CD8-positive, alpha-beta memory T cell (primary cell): ENCODE measurements at places on chromosomes 11 and 22.

GRCh38 chr11:74471037-74471436 lies 3.7 kb upstream of the KCNE3 start:
- DNase-seq = no peak

- DNase-seq = no peak
These were observed 84.7 kb downstream of the TTC28 start for GRCh38 chr22:28594797-28595462.

DNA sequence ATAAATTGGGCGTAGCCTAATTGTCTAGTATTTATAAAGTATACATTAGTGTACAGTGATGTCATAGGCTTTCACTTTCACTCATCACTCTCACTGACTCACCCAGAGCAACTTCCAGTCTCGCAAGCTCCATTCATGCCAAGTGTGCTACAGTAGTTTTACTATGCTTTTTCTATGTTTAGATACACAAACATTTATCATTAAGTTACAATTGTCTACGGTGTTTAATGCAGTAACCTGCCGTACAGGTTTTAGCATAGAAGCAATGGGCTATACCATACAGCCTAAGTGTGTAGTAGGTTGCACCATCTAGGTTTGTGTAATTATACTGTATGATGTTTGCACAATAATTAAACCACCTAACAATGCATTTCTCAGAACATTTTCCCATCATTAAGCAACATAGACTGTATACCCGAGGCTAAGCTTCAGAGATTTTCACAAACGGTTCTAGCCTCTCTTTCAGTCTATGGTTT lies 17.5 kb downstream of the OR9G1 start:
- DNase-seq = no peak

DNA sequence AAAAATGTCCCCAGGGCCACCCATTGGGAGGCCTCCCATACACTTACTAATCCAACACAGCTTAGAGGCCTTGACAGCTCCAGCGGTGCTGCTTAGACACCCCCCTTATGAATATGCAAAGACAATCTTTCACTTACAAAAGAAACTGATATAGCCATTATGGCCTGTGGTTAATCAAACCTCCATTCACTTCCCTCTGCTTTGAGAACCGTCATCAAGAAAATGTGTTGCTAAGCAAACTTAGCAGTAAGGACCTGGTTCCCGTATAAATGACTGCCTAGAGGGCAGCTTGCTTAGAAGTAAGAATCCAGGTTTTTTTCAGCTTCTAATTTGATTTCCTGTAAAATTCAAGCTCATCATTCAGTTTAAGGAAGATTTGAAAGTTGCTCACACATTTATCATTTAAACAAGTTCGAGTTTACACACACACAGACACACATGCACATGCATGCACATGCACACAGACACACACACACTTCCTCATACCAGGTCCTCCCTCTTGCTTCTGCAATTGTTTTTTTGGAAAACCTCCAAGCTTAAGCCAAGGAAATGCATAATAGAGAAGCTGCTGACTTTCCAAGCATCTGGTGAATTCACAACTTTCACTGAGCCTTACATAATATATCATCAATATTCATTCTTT lies 137.7 kb upstream of the BLID start:
- no peak for DNase-seq

DNA sequence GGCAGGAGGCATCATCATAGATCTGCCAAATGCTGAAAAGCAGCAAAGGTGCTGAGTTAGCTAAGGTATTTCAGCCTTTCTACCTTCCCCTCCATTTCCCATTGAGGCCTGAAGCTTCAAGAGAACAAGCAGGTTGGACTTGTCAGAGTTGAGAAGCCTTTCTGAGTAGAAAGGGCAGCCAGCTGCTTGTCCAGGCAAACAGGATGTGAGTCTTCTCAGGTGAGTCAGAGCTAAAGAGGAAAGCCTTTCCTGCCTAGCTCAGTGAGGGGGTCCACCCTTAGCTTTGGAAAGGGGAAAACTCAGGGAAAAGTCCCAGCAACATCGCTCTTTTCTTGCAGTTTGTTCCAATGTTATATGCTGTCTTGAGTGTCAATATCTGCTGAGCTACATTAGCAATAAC lies 13.2 kb upstream of the MPZL2 start:
- DNase-seq = no peak

GRCh38 chr22:25282671-25283561 lies 63.5 kb downstream of the CRYBB2 start:
- DNase-seq = no peak

- DNase-seq = no peak
These were observed 14.1 kb downstream of the TMPRSS13 start for GRCh38 chr11:117914991-117915618.

DNA sequence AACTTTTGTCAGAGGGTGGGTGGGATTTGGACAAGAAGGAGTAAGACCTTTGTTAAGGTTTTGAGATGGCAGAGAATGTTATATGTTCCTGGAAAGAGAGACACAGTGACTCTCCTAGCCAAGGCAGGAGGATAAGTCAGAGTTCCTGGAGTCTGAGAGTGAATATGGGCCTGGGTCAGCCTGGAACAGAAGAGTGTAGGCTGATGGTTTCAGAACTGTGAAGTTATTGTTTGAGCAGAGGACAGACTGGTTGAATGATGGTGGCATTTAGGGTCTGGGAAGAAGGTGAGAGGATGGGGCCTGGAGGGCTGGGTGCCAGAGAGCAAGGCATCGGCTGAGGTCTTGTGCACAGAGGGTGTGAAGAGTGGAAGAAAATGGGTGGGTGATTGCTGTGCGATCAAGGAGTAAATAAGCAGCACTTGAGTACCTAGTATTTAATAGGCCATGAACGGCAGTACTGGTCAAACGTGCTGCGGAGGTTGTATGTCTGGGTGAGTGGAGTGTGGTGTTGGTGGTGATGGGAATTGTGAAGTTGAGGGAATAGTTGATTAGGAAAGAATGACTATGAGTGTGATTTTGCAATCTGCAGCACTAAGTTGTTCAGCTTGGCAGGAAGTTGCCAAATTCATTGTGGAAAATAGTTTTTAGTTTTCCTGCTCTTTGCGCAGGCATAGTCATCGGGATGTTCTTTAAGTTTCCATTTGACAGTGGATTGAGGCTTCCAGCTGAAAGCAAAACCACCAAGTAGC lies 1.8 kb downstream of the PANX1 start:
- DNase-seq = no peak

DNA sequence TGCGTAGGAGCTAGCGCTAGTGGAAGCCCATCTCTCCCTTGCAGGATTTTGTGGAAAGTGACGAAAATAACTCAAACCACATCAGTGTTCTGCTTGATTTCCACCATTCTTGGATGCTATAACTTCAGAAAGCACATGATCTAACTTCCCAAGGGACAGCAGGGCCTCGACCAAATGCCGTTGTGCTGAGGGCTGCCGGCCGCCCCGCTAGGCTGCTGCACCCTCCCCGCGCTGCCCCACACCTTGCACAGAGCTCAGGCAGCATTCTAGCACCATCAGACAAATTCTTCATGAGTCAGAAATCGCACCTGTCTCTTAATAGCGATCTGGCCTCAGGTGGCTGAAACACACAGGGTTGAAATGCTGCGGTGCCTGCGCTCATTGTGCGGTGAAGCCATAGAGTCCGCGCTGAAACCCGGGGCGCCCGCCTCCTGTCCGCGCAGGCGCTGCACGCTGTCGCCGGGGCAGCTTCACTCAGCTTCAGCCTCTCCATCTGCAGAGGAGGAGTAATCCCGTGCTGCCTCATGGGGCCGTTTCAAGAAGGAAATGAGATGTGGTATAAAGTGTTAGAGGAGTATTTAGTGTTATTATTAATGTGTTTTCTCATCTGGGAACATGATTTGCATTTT lies 59.2 kb upstream of the B3GAT1 start:
- no peak for DNase-seq

DNA sequence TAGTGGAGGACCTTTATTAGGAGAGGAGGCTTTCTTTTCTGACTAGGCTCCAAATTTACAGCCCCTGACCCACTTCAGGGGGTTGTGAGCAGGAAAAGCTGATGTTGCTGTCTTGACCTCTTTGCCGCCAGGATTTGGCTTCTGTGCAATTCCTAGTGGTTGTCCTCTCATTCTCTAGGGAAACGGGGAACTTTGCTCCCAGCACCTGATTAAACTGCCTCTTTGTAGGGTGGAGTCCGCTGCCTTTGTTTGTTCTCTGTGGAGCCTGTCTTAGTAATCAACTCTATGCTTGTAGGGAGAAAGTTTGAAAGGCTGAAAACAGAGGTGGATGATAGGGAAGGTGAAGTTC lies 16.3 kb downstream of the CTNND1 start:
- no peak for DNase-seq

- DNase-seq = no peak
These were observed 507.6 kb downstream of the MIAT start for GRCh38 chr22:27164781-27165503.

DNA sequence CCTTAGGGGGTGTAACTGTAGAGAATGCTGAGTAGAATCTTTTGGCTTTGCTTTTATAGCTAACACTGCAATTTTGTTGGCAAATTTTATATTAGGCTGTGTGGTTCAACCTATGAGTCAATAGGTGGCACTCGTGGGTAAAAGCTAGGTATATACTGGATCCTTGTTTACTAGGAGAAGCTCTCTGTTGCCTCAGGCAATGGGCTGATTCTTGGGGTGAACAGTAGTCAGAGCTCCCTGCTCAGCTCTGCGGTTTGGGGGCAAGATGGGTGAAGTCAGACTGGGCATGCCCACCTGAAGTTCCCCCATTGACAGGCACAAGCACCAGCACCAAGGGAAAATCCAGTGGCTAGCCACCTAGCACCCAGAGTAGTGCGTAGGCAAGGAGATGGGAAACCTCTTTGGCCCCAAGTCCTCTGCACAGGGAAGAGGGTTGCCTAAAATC lies 238.7 kb downstream of the FAM181B start:
- DNase-seq = no peak

DNA sequence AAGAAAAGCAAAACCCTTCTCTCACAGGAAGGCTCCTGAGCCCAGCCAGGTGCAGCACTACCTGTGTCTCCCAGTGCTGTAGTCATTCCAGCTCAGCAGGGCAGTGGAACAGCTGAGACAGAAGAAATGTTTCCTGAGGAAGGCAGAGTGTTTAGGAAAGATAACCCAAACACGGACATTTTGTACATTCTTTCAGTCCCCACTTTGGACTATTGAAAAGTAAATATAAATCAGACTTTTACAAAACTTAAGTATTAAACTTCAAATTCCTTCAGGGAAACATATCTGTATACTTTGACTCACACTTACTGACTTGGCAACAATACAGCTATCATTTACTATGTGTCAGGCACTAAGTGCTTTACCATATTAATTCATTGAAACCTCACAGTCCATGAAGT lies 40.4 kb downstream of the RRAS2 start:
- no peak for DNase-seq

DNA sequence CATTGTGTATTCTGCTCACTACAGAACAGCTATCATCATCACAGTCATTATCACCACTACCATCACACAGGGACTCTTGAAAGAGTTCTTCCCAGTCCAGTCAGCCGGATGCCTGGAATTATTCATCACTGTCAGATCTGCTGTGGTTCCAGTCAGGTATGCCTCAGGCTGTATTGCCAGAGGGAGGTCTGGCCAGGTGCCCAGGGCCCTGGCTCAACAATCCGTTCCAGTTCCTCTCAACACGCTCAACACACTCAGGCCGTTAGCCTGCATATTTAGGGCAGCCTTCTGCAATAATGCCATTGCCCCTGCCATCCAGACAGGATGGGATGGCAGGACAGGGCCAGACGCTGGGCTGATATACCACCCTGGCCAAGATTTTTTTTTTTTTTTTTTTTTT lies 28.6 kb upstream of the RASL10A start:
- DNase-seq = no peak

GRCh38 chr11:76592025-76592914 lies 78.3 kb downstream of the LRRC32 start:
- DNase-seq = no peak

GRCh38 chr22:28438183-28438768 lies 241.4 kb downstream of the TTC28 start:
- no peak for DNase-seq

- no peak for DNase-seq
These were observed 16.6 kb downstream of the ARAP1 start for GRCh38 chr11:72735495-72736027.

- DNase-seq = no peak
These were observed 126.1 kb downstream of the BRD1 start for GRCh38 chr22:49701380-49702067.

- DNase-seq = no peak
These were observed 5.1 kb downstream of the DGCR2 start for GRCh38 chr22:19117111-19117512.

GRCh38 chr11:27722117-27722952 lies 22.1 kb upstream of the BDNF start:
- no peak for DNase-seq

- peak; percentile 84 for DNase-seq
These were observed at the start of gene UBE2L3 for GRCh38 chr22:21567456-21568346. Gene UBE2L3, plus strand, starts transcription at chr22:21567714. Its CDS starts 31 bp downstream, at chr22:21567745.

GRCh38 chr11:118128310-118128709 lies 24.3 kb downstream of the SCN4B start:
- DNase-seq = no peak

DNA sequence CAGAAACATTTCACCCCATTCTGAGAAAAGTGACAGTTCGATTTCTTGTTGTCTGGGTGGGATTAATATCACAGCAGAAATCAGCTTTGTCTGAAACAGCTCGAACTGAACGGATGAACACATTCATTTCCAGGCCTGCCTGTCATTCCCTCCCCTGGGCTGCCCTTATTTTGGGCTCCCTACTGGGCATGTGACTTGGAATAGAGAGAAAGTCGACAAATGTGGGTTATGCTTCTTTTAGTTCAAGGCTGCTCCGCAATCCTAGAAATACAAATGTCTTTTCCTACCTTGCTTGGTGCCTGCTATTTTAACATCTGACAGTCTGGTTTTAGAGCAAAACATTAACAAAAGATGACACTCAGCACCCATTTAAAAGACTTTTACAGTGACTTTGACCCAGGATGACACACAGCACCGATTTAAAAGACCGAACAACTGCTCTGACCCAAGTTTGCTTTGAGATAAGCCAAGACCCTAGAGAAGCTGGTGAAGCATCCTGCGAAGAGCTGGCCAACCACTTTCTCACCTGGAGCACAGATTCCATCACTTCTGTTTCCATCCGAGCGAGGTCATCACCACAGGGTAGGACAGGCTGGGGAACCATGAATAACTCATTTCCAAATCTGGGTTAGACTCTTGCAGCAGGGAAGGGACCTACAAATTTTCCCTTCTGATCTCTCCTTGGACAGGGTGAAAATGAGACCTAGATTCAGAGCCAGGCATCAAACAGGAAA lies 13.1 kb downstream of the CLMP start:
- no peak for DNase-seq

DNA sequence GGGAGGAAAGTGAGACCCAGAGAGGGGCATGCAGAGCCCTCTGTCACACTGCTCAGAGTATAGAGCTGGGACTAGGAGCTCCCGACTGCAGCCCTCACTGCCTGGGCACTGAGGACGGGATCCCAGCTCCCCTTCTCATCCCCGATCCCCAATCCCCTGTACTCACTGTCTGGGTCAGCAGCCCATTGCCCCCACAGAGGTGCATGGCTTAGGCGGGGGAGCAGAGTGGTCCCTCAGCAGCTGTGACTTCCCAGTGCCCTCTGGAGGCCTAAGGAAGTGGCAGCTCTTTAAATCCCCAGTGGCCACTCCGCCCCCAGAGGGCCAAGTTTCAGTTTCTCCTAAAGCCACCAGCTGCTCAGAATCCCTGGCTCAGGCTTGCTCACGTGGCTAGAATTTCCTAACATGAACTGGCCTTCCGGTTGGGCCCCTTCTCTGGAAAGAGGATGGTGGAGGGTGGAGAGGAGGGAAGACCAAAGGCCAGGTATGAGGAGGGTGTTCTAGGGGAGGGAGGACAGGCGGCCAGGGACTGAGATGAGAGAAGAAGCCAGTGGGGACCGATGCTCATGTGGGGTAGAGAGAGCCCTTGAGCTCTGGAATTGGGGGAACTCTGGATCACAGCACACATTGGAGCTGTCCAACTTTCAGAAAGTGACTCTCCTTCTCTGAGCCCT lies at the start of gene BATF2:
TSS of gene BATF2 (minus strand) at position 262 of the 671 bp plus-strand sequence. CDS start at position 205, 57 bp downstream.
- DNase-seq = no peak

- no peak for DNase-seq
These were observed 49.7 kb downstream of the ARRB1 start for GRCh38 chr11:75301601-75302345.
